ENCODE measurements at places on chromosomes 5 and 9.

DNA sequence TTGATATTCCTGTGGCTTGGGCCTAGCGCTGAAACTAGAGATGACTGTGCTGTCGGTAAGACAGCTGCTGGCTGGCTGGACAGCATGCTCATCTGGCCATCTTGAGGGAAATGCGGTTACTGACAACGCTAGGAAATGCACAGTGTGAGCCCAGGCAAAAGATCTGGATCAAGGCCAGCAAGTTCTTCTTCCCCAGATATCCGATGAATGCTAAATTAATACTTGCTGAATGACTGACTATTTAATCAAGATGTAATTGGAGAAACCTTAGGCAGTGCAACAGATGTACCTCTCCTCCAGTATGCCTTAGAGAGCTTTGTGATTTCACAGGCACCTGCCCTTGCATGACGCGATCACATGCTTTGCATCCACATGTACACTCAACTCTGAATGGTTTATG, 659.1 kb downstream of the EFNA5 start:
- DNase-seq = no peak

- no peak for DNase-seq
These were observed 72.5 kb upstream of the SAP30L start for GRCh38 chr5:154373326-154373725.

GRCh38 chr9:7777771-7778170, 21.8 kb downstream of the DMAC1 start:
- no peak for DNase-seq

- peak; percentile 35 for DNase-seq
These were observed 25.5 kb upstream of the STXBP1 start for GRCh38 chr9:127586537-127586936.

GRCh38 chr5:151672516-151672915, 14.2 kb downstream of the SPARC start:
- no peak for DNase-seq

DNA sequence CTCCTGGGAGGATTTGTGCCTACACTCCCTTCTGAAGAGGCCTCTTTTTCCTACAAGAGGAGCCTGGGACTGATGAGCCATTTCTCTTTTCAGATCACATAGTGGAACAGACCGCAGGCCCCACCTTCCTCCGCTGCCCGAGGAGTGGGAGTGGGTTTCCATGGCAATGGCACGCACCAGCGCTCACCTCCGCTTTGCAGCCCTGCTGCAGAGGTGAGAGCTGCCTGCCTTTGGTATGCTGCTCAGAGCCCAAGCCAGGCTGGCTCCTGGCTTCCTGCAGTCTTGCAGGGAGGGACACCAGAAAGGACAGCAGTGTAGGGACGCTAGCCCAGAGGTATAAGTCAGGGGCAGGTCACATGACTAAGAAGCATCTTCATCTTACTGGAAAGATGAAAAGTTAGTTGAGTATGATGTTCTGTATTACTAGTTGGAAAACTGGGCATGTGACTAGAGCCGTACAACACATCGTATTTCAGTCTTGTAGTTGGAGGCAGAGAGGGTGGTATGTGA, 12.4 kb downstream of the PTTG1 start:
- no peak for DNase-seq

DNA sequence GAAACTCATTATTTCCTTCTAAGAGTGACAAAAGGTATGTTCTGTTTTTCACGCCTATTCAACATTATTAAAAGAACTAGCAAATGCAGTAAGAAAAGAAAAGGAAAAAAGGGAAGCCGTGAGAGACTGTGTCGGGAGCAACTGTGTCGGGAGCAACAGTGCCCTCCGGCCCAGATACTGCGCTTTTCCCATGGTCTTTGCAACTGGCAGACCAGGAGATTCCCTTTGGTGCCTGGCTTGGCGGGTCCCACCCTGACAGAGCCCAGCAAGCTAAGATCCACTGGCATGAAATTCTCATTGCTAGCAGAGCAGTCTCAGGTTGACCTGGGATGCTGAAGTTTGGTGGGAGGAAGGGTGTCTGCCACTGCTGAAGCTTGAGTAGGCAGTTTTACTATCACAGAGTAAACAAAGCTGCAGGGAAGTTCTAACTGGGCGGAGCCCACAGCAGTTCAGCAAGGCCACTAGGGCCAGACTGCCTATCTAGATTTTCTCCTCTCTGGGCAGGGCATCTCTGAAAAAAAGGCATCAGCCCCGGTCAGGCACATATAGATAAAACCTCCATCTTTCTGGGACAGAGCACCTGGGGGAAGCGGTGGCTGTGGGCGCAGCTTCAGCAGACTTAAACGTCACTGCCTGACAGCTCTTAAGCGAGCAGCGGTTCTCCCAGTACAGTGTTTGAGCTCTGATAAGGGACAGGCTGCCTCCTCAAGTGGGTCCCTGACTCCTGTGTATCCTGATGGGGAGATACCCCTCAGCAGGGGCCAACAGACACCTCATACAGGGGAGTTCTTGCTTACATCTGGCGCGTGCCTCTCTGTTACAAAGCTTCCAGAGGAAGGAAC, 1237.4 kb upstream of the CDH18 start:
- DNase-seq = no peak

GRCh38 chr5:87411586-87411972, 1.2 kb downstream of the CCNH start:
- DNase-seq = no peak

DNA sequence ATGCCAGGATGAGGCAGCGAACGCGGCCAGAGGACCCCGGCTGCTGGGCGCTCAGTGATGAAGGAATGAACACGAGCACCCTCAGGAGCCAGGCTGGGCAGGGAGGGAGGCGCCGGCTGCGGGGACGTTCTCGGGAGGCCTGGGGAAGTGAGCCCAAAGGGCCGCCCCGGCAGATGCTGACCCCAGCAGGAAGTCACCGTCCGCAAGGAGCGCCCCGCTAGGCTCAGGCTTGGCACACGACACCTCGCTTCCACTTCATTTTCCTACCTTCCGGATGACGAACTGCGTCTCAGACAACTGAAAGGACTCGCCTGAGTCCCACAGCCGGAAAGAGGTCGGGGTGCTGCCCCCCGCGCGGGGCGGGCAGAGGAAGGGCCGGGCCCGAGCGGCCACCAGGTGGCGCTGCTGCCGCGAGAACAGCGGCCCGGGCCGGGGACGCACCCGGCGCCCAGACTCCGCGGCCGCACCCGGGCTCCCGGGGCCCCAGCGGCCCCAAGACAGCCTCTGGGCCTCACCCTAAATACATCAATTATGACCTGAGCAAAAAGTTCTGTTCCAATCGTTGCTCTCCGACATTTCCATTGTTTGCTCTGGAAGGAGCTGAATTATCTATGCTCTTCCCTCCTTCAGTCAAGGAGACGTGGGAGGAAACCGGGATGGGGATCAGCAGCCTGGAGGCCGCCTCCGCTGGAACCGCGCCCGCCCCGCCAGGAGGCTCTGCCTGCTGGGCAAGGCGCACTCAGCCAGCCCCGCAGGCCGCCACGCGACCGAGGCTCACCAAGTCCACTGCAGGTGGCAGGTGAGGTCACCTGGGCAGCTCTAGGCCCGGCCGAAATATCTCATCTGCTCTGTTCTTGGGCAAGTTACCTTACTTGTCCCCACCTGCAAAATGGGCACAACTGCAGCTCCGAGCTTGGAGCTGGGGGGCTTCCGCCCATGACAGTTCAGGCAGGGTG, 107.0 kb downstream of the ZNF354C start:
- peak; percentile 10 for DNase-seq

- no peak for DNase-seq
These were observed 69.3 kb upstream of the TMEM252 start for GRCh38 chr9:68609901-68610415.

- no peak for DNase-seq
These were observed 88.6 kb upstream of the CDKN2B start for GRCh38 chr9:22097707-22098106.

DNA sequence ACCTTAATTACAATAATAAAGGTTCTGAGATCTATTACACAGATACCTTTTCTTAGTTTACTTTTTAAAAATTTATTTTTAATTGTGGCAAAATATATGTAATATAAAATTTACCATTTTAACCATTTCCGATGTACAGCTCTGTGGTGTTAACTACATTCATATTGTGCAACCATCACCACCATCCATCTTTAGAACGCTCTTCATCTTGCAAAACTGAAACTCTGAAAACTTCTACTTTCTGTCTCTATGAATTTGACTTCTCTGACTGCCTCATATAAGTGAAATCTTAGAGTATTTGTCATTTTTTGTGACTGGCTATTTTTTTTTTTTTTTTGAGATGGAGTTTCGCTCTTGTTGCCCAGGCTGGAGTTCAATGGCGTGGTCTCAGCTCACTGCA, 26.8 kb downstream of the WWC1 start:
- no peak for DNase-seq

GRCh38 chr5:113950186-113950585, 411.7 kb upstream of the KCNN2 start:
- DNase-seq = no peak

- DNase-seq = no peak
These were observed 46.2 kb upstream of the PWWP2A start for GRCh38 chr5:160165137-160166068.

DNA sequence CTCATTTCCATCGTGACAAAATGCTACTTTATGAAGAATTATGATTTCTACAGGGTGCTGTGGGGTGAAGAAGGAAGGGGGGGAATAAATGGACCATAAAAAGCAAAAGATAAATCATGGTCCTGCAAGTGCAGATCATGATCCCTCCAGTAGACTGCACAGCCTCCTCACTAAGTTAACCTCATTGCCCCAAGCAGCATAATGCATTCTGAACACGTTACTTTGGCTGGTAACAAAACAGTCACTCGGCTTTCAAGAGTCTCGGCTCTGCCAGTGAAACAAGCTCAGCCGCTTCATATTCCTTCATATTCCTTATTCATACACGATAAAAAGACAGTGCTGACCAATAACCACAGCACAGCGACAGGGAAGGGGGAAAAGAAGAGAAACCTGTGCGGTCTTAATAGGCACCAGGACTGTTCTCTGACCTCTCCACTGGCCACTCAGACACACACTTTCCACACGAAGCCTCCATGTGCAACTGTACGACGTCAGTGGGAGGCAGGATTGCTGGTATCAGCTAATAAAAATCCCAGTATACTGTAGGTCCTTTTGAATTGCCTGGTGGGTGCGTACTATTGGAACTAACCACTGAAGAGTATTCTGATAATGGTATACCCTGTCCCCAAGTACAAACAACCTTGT, 60.5 kb downstream of the ANKH start:
- no peak for DNase-seq

DNA sequence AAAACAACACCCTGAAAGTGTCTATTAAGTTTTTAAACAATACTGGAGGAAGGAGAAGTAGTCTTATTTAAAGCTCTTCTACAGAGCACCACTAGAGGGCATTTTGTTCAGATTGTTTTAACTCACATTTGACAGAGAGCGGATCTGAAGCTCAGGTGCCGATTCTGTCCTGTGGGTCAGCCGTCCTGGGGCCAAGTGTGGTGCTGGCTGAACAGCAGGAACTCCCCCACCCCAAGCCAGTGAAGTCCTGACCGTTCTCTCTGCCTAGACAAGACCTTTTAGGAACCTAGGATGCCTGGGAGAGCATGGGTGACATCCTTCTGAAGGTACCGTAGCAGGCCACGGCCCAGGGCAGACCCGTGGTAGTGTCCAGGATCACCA, 3.9 kb downstream of the EXOC3 start:
- DNase-seq = no peak

DNA sequence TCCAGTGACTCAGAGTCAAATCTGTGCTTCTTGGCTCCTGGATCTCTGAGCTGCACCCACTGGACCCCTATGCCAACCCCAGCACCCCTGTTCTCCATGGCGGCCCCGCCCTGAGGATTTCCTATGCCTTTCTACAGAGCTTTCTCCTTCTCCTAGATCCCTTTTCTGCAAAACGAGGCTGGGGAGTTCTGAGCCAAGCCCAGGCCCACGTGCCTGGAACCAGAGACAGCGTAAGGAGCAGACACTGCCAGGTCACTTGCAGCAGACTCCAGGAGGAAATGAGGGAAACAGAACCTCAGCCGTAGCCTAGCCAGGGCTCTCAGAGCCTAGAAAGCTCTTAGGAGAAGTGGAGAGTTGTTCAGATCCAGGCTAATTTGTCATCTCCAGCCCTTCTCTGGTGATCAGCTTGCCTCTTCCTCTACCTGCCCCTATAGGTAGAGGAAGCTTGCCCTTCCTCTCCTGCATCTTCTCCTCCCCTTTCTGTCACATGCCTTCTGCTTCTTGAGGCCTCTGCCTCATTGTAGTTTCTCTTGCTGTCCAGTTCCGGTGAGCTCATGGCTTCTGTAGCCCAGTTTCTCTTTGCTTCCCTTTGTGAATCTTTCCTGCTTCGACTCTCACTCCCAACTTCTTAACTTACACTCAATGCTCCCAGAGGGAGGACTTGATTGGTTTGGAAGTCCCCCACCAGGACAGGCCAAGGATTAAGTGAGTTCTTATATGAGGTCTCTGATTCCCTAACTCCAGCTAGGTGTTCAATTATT, 163.4 kb downstream of the RGS3 start:
- DNase-seq = no peak

GRCh38 chr5:122392824-122393223, 80.8 kb downstream of the SNCAIP start:
- no peak for DNase-seq

- DNase-seq = no peak
These were observed 167.8 kb upstream of the TUT7 start for GRCh38 chr9:86521977-86522376.

All from activated CD8-positive, alpha-beta memory T cell treated with anti-CD3 and anti-CD28 coated beads for 1 hour (primary cell).